Hematopoietic multipotent progenitor cell treated with erythropoietin and hydrocortisone succinate and interleukin-3 and kit ligand, for 8 days (in vitro differentiated cells): ENCODE measurements at places on chromosomes 4 and X.

DNA sequence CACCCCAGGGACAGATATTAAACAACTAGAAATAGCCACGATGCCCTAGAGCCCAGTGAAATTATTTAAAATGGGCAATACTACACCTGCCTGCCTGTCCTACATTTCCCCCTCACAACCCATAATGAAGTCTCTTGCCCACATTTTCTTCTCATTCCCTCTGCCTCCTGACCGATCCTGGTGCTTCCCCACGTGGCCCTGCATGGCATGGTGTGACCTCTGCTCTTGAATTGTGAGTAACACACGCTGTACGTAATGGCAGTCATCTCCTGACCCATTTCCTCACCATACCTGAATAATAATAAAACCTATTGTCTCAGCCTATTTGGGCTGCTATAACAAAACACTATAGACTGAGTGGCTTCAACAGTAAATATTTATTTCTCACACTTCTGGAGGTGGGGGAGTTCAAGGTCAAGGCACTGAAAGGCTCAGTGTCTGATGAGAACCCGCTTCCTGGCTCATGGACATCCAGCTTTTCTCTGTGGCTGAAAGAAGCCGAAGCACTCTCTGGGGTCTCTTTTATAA is 77.0 kb upstream of the ENPP6 start:
- no peak for DNase-seq

DNA sequence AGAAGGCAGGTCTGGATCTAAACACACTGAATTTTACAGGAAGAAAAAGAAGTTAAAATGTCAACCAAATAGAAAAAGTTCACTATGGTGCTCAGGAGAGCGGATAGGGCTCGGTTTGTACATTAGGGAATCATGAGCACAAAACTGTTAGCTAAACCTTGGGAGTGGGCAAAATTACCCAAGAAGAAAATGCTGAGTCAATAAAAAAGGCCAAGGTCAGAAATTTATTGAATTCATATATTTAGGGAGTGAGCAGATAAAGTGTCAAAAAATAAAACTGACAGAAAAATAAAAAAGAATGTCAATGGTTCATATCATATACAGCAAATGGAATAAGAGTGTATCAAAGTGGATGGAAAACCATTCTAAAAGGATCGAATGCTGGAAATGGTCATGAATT is 452.5 kb upstream of the SMIM31 start:
- DNase-seq, result no peak

GRCh38 chr4:29717287-29718057 is 1002.7 kb upstream of the PCDH7 start:
- no peak for DNase-seq

GRCh38 chrX:151763711-151764110 is 29.2 kb downstream of the CNGA2 start:
- no peak for DNase-seq

GRCh38 chrX:152936306-152936705 is 38.4 kb downstream of the ZNF185 start:
- no peak for DNase-seq
